ENCODE measurements at places on chromosomes 5 and 9. TPM values are rescaled to one million over a fixed set of nuclear protein-coding genes. Genes with fewer than 3 reads are reported as not detected.

NUP155 gene
- total RNA-seq, result 29.0 TPM

OBP2B gene
- not detected for total RNA-seq

CMYA5 gene
- total RNA-seq, result 0.93 TPM

ELOVL7 gene
- 4.2 TPM for total RNA-seq

DMRT2 gene
- not detected for total RNA-seq

OSTF1 gene
- 187 TPM for total RNA-seq

HAND1 gene
- total RNA-seq, result not detected

BAAT gene
- not detected for total RNA-seq

FAM81B gene
- total RNA-seq, result not detected
